Activated T-helper 1 cell treated with anti-CD3 and anti-CD28 coated beads, Interleukin-12 subunit alpha, Interleukin-12 subunit beta, Interleukin-2, Interleukin-4 antibody, amounts not matched to agents 30 ng/mL and 10 ng/mL and 1 ng/mL, durations not matched to agents 14 hours and 24 hours and 36 hours (primary cell): ENCODE measurements at places on chromosomes 13 and 19.
A peak's percentile ranks its signal among the peaks of the same experiment; 100 is the strongest.

DNA sequence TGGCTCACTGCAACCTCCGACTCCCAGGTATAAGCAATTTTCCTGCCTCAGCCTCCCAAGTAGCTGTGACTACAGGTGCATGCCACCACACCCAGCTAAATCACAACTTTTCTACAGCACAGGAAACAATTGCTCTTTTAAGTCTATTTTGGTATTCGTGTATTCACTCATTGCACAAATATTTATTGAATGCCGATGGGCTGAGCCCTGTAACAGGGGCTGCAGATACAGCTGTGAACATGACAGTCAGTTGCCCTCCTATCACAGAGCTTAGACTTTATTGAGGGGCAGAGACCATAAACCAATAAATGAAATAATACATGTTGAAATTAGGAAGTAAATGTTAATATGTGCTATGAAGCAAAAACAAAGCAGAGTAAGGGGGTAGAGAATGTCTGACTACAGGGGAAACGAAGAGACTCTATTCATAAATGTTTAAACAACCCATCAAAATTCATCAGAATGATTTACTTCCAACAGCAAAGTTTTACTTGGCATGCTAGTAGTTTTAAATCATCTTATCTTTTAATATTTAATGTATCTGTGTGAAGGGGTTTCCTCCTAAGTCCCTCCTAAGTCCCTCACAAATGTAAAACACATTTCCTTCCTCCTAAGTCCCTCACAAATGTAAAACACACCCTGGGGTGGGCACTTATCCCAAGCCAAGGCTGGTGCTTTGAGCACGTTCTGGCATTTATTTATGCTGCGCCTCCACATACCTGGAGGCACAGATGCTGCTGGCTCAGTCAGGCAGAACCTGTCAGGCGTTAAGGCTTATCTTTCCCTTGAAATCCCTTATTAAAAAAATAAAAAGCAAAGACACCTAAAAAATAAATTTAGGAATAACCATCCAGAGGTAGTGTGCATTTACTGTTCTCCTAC is 140.8 kb downstream of the MIPEP start:
- DNase-seq = no peak

DNA sequence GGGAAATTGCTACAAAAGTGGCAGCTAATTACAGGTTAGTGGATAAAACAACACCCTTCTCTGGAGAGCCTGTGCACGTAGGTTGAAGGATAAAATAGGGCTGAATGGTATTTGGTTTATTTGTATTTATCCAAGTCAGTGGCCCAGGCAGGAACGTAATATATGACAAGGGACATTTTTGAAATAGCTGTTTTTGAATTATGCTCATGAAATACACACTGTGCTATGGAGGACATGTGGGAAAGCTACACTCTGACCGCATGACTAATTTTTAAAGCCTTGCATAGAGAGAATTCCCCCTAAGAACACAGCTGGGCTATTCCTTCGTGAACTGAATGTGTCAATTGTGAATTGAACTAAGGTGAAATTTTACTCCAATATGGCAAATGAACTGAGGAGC is 292.1 kb upstream of the MAB21L1 start:
- no peak for DNase-seq

DNA sequence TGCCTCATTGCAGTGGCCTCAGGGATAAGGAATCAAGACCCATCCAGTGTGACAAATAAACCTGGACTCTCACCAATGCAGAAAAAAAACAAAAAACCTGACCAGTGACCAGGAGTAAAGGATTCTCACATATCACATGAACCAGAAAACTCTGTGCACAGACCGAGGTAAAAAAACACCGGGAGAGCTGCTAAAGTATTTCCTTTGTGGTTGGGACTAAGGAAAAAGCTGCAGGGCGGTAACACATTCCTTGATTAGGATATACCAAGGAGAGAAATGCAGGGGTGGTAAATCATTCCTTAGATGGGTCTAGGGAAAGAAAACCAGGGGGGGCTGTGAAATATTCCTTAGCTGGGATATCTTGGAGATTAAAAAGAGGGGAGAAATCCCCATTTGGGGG is 64.8 kb upstream of the ZNF85 start:
- no peak for DNase-seq

- no peak for DNase-seq
Observed at GRCh38 chr19:39038098-39038497, 5.7 kb upstream of the FBXO27 start.

- DNase-seq = no peak
Observed at GRCh38 chr13:108711386-108711785, 82.0 kb downstream of the MYO16 start.

DNA sequence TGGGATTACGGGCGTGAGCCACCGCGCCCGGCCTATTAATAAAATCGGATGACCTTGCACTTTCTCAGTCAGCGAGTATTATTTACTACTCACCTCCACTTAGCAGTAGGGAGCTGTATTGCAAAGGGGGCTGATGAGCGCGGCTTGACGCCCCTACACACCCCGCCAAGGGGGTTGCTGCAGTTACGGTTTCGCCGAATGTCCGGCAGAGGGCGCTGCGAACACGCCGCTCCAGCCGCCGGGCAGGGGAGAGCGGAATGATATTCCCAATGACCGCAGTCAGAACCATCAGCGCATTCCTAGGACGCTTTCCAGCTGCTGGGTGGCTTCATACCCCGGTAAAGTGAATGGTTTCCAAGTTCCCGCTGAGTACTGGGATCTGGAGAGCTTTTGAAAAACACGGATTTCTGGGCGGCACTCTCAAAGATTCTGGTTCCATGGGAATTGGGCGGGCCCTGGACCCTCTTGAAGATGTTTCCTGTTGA is 30.0 kb upstream of the TPT1 start:
- DNase-seq = peak; percentile 24

- no peak for DNase-seq
Observed at GRCh38 chr13:99197117-99197651, 3.5 kb upstream of the UBAC2 start.

DNA sequence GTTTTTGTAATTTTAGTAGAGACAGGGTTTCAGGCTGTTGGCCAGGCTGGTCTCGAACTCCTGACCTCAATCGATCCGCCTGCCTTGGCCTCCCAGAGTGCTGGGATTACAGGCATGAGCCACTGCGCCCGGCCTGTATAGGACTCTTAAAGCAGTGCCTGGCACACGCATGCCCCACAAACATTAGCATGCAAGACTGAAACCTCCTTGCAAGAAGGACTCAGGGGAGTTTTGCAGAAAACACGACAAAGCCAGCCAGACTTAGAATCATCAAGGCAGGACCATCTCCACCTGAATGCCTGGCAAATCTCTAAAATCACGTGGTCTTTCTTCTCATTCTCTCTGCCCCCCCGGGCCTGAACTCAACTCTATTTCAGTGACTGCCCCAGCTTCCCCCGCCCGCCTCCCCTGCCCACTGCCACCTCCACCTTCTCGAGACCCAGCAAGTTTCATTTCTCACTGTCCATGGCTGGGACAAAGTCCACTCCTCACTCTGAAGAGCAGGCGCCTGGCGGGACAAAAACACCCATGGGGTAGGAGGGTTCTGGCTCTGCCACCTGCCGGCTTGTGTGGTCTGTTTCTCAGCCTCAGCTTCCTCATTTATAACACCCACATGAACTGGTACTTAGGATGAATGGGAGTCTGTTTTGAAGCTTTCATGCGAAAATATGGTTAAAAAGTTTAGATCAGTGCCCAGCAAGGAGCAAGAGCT is 2.4 kb downstream of the TICAM1 start:
- DNase-seq = no peak

GRCh38 chr13:46179491-46179908 is 2.5 kb downstream of the LCP1 start:
- DNase-seq = peak; percentile 65

- DNase-seq = no peak
Observed at GRCh38 chr19:6876748-6877147, 10.6 kb upstream of the ADGRE1 start.

DNA sequence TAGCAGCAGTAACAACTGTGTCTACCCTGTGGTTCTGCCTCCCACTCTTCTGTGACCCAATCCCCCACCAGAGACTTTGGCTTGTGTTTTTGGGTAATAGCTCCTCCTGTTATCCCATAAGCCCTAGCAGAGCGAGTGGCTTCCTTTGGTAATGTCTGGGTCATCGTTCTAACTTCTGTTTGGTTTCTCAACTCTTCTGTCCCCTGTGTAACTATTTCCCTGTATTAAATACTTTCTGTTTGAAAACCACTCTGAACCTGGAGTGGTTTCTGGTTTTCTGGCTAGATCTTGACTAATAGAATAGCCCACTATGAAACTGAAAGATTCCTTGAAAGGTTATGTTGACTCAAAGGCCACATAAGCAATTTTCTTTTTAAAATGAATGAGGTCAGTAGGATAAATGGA is 350.0 kb downstream of the DCT start:
- DNase-seq = no peak

DNA sequence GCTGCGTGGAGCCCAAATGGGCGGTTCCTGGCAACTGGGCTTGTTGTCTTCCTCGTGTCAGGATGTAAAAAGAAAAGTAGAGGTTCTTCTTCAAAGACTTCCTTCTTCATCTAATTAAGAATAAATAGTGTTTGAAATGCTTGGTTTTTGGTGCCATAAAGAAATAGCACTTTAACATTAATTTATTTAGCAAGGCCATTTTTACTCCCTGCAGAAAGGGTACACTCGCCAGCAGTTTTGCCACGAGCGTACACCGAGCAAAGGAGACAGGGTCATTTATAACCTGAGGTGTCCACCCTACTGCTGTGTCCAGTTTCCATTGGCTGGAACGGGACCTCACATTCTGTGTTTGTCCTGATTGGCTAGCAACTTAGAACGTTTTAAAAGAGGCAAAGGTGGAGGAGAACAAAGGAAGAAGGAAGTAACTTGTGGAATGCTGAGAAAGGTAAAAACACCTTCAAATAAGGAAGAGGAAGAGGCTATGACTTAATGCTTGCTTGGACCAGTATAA is 21.8 kb upstream of the OR10H1 start:
- DNase-seq = no peak

DNA sequence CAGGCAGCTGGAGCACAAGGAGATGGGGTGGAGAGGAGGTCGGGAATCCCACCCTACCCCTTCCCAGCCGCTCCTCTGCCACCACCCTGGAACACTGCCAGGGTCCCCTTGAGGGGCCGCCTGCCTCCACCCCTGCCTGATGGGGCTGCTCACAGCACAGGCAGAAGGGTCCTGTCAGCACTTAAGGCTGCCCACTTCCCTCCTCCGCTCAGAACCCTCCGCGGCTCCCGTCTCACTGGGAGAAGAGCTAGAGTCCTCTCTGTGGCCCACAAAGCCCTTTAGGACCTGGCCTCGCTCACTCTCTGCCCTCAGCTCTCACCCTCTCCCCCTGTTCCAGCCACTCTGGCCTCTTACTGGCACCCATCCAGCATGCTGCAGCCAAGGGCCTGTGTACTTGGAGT is 3.4 kb upstream of the POLD1 start:
- no peak for DNase-seq

DNA sequence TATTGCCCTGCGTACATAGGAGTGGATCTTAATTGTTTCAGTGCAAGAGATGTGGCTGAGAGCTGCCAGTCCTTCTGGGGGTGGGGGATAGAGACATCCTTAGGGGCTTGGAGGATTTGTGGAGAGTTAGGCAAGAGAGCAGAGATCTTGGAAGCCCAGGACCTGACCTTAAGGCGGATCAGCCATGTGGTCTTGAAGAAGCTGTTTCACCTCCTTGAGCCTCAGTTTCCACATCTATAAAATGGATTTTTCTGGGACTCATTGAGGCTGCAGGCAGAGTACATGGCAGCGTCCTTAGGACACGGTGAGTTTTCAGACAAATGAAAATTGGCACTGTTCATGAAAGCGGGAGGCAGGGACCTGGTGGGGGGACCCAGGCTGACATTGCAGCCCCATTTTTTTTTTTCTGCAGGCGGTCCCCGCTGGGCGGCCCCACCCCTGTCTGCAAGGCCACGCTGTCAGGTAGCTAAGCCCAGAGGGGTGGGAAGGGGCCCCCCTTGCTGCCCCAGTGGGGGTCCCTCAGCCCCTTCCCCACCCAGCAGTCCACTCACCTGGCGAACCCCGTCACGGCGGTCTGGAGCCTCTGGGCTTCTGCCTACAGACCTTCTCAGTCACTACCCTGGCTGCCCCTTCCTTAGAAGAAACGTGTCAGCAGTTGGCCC is 30.0 kb downstream of the PDE4A start:
- no peak for DNase-seq
